Activated T-cell treated with anti-CD3 and anti-CD28 coated beads for 1 hour (primary cell): ENCODE measurements at places on chromosomes 11 and 22.

DNA sequence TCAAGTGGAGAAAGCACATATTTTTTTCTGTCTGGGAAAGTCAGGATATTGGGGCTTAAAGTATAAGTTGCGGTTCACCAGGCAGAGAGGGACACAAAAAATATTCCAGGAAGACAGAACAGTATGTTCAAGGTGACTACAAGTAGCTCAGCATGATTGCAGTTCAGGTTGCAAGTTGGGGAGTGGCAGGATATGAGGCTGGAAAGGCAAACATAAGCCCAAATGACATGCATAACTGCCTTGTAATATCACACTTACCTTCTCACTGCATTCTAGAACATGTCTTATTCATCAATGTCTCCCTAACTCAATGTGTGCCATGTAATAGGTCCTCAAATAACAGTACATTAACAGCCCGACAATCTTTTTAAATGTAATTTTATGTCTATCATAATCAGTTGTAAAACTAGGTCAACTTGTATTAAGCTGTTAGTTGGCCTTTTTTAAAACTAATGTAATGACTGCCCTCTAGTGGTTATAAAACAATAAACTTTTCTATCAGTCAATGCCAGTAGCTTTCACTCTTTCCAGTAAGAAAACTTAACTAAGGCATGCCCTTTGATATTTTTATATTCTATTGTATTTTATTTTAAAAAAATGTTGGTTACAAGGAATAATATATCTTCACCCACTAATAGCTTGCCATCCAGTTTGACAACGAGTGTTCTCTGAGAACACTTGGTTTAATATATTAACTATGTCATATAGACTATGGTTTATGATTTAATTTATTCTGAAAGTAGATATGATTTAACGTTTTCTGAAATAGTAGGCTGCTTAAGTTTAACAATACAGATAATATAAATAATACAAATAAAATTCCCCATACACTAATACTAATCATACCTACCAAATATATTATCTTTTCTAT is 39.4 kb upstream of the CFAP300 start:
- DNase-seq, result no peak

DNA sequence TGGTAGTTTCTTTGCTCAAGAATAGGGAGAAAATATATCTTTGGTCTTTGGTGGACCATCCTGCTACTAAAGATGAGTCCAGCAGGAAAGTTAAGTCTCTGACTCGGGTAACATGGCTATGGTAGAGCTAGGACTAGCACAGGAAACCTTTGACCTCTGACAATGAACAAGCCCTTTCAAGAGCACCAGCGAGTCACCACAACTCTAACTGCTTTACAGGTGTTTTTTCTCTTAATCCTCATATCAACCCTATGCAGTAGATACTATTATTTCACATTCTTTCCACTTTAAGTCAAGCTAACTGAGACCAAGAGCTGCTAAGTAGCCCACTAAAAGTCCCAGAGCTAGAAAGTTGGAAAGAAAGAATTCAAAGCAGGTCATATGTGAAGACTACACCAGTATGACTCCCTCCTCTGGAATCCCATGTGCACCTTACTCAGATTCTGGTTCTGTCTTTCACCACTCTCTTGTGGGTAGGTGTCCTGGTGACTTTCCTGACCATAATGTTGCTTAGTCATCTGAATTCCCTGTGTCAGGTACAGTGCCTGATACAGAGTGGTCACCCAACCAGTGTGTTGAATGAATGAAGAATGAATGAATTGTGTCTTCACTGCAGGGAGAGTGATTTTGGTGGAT is 53.8 kb upstream of the ME3 start:
- DNase-seq, result no peak

GRCh38 chr22:22076932-22077703 is 94.5 kb upstream of the TOP3B start:
- DNase-seq, result no peak

- peak; percentile 46 for DNase-seq
Measured at GRCh38 chr11:723120-723883, 17.3 kb downstream of the EPS8L2 start.

DNA sequence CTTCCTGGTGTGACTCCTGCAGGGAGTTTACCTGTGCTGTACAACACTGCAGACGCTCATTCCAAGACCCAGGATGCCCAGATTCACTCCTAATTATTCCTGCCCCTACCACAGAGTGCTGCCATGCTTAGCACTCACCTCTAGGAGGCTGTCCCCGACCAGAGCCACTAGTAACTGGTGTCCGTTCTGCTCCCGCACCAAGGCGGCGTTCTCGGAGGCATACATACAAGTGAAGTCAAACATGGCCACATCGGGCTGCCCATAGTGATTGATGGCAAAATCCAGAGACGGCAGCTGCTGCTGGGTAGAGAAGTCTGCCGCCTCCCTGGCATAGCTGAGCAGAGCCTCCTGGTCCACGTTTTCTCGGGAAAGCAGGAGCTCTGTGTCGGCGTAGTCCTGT is 122.3 kb upstream of the BID start:
- no peak for DNase-seq

- no peak for DNase-seq
Measured at GRCh38 chr11:33624083-33624482, 76.5 kb downstream of the C11orf91 start.

- no peak for DNase-seq
Measured at GRCh38 chr22:37148742-37149665, 712 bp downstream of the IL2RB start.

- DNase-seq, result no peak
Measured at GRCh38 chr11:2188745-2189144, 17.1 kb upstream of the TH start.

DNA sequence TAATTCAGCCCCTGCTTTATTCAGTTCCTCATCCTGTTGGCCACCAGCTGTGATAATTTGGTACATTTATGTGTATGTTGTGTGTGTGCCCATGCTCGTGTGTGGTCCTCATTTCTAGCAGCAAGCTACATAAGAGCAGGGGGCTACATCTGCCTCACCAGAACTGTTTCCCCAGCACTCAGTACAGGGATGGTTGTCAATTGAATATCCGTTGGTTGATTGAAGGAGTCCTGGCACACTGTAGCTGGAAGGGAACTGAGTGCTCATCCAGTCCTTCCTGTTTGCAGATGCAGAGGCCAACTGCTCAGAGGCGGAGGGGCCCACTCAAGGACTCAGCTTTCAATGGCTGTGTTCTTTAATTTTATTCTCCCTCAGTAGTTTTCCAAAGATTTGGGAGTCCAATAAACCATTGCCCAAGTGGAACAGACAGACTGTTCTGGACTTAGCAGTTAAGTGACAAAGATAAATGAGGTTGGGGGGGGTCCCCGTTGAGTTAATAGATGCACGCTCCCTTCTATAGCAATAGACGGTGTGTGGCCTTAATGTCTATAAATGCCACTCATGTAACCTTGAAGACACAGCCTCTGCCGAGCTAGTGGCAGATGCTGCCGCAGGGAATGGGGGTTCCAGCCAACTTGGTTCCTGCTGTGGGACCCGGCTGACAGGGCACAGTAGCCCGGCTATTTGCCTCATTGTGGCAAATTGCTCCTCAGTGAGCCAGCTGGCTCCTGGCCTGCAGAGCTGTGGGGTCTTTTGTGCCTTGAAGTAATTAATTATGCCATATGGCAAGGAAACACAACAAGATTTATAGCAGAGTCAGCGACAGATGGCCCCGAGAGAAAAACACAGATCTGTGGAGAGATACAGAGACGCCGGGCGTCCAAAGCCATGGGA is 71.4 kb upstream of the GRK3 start:
- DNase-seq, result no peak

GRCh38 chr11:130125638-130126037 is 33.9 kb upstream of the ST14 start:
- no peak for DNase-seq

- DNase-seq, result no peak
Measured at GRCh38 chr11:30017445-30017895, 640 bp upstream of the KCNA4 start.

- DNase-seq, result no peak
Measured at GRCh38 chr11:122625976-122626665, 29.4 kb upstream of the UBASH3B start.

- DNase-seq, result no peak
Measured at GRCh38 chr11:16899708-16900303, 114.4 kb downstream of the PLEKHA7 start.

DNA sequence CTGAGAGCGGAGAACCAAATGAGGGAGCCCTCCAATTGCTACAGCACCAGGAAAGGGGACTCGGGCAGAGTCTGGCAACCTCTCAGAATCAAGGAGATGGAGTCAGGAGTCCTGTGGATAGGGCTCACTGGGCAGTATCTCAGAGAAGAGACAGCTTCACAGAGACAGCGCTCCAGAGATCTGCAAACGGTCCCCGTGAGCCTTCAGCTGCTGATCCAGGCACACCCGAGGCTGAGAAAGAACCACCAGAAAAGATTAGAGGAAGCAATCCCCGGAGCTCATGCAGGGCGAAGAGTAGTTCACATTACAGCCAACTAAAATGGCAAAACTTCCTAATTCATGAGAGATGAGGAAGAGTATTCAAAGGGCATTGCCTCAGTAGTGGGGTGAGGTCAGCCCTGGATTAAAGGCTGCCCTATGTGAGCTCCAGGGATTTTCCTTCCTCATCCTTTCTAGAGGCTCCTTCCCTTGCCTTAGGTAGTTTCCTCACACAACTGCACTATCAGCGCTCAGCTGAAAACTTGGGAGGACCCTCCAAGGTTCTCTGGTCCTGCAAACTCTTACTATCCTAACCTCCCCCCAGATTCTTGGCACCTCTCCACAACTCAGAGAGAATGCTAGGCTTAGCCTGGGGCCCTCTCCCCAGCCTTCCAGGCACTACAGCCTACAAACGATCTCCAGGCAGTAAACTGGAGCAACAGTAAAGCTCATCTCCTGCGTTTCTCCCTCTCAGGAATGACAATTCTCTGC is 23.7 kb downstream of the SCN4B start:
- DNase-seq, result no peak

DNA sequence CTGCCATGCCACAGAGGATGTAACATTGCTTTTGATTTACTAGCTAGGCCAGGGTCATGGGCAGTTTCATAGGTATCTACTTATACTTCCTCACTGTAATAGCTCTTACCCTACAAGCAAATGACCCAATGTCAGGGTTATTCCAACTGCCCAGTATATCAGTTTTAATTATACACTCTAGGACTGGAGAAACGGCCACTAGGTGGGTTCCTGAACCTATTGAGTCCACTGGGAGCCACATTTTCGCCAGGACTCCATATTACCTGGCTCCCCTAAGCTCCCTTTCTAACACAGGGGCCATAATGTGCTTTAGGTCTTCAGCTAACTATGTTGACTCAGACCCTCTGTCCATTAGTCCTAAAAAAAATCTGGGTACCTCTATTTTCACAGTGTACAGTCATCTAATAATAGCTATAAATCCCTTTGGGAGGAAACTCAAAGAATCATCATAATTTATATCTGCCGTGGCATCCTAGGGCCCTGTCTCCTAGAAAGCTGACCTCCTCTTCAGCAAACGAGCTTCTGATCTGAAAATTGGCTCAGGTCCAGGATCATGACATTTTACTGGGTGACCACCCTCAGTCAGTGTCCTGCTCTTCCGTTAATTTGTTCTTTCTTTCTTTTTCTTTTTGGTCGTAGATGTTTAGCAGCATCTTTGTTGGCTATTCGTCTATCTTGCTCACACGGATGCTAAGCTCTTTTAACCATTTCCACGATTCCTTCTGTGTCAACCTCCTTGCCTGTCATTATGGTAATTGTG is 244.3 kb downstream of the FAM76B start:
- DNase-seq, result no peak

- no peak for DNase-seq
Measured at GRCh38 chr11:36030731-36031281, 86.9 kb downstream of the LDLRAD3 start.

GRCh38 chr11:8247312-8247711 is 16.4 kb downstream of the LMO1 start:
- DNase-seq, result no peak

GRCh38 chr11:6448574-6448973 is 7.8 kb upstream of the HPX start:
- DNase-seq, result no peak

DNA sequence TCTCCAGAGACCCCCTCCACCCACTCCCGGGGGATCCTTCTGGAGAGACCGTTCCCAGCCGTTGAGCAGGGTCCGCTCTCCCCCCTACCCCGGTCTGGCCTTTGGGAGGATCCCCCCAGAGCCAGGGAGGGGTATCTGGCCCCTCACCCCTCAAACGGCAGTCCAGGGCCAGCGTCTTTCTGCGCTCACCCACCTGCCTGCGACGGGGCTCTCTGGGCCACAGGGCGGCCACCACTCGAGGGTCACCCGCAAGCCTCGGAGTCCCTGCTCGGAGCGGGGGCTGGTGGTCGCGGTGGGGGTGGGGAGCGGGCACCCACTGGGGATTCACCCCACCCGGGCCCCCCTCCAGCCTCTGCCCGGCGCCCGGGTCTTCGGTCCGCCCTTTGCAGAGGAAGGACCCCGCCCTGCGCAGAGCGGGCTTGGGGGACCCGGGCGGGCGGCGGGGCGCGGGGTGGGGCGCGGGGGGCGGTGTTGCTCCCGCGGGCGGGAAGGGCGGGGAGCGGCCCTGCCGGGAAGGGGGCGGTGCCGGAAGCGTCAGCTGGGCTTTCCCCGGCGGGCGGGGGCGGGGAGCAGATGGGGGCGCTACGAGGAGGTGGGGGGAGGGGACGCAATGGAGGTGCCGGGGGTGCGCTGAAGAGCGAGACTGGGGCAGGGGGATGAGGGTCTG is 16.6 kb downstream of the CRELD2 start:
- peak; percentile 91 for DNase-seq

DNA sequence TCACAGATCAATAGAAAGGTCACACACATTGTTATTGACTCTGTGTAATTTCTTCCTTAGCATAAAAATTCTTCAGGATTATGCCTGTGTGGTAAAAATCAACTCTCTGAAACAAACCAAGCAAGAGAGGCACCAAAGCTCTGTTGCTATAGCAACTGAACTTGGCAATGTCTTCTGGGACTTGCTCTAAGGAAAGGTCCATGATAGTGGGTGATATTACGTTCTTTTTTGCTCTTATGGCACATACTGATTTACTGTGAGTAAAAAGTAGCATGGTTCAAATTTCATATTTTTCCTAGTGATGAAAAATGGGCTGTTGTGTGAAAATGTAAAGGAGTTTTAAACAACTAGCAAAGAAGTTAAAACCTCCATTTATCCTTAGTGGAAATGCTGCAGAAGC is 66.4 kb downstream of the SVIP start:
- DNase-seq, result no peak

DNA sequence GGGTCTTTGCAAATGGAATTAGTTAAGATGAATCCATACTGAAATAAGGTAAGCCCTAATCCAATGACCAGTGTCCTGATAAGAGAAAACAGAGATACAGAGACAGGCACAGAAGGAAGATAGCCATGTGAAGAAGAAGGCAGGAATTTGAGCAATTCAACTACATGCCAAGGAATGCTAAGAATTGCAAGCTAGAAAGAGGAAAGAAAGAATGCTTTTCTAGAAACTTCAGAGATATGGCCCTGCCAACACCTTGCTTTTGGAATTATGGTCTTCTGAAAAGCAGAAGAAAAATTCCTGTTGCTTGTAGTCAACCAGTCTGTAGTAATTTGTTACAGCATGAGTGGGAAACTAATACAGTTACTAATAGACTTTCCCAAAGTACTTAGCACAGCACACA is 111.3 kb downstream of the SLC17A6 start:
- DNase-seq, result no peak
